Adipocyte (in vitro differentiated cells): ENCODE measurements at places on chromosomes 11 and 22.

DNA sequence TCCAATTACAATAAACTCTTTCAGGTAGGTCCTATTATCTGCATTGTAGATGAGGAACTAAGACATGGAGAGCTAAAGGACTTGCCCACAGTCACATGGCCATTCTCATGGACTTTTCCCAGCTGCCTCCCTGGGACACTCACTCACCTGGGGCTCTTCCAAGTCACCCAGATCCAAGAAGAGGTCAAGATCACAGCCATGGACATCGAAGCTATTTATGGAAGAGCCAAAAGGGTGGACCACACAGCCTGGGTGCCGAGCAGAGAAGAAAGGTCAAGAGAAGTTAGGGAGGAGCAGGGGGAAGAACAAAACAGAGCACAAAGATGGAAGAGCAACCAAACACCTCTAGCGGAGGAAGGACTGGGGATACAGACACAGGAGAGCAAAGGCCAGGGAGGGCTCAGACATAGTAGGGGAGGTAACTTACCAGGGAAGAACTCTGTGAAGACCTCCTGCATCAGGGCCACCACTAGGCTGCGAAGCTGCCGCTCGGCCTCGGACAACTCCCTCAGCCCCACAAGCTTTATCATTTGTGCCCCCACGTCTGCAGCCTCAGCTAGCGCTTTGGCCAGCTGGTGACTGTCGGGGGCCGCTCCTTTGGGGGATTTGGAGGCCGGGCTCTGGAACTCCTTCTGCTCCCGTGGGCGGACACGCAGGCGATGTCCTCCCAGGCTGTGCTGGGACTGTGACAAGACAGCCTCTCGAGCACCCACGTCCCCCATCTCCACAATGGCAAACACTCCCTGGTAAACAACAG lies 7.4 kb upstream of the EEF1G start:
- no peak for DNase-seq

DNA sequence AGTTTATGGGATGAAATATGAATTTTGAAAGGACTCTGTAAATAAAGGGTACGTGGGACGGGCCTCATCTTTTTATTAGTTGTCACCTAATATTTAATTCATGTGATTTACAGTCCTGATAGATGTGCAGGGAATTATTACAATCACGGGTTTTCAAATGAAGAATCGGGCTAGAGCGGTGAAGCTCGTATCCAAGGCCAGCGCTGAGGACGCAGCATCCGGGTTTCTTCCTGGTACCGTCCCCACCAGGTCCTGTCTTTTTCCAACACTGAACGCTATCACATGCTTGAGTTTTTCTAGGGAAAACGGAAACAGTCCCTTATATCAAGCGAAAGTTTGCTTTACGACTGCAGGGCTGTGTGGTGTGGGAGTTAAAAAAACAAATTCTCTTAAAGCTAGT lies 787 bp downstream of the SMDT1 start:
- peak; percentile 72 for DNase-seq

DNA sequence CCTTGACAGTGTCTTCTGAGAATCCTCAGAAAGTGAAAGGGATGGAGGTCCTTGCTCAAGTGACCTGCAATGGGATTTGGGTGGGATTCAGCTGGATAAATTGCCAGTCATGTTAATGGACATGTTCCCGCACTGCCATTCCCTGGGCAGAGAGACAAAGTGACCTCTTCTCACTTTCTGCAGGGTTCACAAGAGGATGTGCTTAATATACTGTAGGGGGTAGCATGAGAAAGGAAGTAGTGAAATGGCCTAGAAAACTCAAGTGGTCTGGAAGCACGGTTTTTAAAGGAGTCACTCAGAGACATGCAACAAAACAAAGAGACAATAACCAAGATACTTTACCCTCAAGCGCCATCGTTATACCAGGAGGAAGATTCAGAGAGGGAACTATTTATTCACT lies 70.2 kb downstream of the NELL1 start:
- DNase-seq, result no peak

DNA sequence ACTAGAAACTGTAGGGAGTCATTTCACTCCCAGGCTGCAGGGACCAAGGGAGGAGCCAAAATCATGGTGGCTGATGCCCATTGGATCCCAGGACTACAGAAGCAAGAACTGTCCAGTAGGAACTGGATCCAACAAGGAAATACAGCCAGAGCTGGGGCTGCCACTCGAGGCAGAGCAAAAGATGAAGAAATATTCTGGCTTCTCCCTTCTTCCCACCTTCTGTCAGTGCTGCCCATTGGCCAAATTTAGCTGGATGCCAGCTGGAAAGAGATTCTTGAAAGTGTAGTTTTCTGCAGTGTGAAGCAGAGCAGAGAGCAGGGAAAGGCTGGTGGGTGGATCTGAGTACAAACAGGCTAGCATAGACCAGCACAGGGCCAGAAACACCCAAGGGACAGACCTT lies 45.6 kb downstream of the COMMD9 start:
- peak; percentile 6 for DNase-seq

DNA sequence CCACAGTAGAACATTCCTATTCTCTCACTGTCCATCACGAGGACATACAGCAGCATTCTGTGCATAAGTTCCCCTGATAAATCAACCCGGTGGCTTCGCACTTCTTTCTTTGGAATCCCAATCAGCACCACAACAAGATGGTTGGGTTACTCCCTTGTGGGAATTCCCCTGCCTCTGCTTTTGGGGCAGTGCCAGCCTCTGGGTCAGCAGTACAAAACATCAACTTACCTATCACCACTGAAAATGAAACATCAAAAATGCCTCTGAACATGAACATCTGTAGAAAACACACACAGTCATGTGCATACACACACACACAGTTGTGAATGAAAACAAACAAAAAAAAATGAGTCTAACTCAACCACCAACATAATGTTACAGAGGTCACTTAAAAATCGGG lies 79.3 kb downstream of the KCNA4 start:
- no peak for DNase-seq

DNA sequence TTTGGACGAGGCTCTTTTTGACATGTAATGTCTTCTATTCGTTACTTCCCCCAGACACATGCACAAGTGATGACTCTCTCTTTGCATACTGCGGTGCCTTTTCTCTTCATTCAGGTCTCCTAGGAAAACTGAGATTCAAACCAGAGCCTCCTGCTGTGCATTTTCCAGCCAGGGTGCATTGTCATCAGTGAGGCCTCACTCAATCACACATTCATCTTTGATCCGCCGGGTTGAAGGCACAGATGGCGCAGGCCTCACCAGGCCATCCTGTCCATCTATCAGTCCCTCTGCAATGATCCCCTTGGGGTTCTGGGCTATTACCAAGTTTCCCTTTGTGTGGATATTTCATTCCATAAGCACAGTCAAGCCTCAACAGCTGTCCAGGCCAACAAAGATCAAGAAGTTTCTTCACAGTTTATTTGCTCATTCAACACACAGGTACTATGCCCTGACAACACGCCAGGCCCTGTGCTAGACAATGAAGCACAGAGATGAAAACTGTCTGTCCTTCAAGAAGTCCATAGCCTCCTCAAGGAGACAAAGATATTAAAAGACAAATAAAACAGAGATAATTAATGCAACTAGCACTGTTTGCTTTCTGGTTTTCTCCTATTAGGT lies 107.8 kb downstream of the LARGE1 start:
- DNase-seq, result no peak

DNA sequence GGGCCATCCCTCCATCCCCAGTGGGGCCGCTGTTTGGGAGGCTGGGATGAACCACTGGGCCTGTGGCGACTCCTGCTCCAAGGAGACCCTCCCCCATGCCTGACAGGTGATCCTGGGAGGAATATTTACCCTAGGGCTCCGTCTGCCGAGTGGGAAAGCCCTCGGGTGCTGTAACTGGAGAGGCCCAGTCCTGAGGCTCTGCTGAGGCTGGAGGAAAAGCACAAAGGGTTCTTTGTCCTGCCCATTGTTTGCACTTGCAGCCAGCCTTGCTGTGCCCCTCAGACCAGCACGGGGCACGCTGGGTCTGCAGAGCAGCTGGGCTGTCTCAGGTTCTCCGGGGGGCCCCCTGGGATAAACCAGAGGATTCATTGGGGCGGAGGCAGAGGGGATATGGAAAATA lies 321.1 kb downstream of the MN1 start:
- DNase-seq, result no peak

- DNase-seq, result peak; percentile 86
Measured at GRCh38 chr11:47225552-47226400, 11.0 kb downstream of the DDB2 start.

DNA sequence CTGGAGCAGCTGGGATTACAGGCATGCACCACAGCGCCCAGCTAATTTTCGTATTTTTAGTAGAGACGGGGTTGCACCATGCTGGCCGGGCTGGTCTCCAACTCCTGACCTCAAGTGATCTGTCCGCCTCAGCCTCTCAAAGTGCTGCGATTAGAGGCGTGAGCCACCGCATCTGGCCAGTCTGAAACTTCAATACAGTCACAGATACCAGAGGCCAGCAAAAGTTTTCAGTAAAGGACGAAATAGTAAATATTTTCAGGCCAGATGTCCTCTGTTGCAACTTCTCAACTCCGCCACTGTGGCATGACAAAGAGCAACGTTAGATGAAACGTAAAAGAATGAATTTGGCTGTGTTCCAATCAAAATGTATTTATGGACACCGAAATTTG lies 403.6 kb downstream of the MN1 start:
- DNase-seq, result no peak

GRCh38 chr11:7971846-7972245 lies 6.6 kb upstream of the NLRP10 start:
- DNase-seq, result no peak

GRCh38 chr11:75056814-75057213 lies 39.9 kb downstream of the OR2AT4 start:
- no peak for DNase-seq

DNA sequence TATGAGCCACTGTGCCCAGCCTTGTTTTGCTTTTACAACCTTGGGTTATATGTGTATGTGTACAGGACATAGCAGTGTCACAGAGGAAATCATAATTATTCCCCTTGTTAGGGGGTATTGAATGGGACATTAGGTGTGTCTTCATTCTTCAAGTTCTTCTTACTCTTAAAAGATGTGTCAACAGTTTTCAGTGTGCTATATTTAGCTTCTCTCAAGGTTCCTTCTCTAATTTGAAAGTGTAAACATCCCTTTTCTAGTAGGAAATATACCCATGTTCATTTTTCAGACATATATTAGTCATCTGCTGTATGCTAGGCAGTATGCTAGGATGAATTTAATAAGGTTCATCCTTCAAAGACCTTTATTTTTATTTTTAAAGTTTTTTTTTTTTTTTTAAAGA lies 17.1 kb downstream of the PCF11 start:
- no peak for DNase-seq

DNA sequence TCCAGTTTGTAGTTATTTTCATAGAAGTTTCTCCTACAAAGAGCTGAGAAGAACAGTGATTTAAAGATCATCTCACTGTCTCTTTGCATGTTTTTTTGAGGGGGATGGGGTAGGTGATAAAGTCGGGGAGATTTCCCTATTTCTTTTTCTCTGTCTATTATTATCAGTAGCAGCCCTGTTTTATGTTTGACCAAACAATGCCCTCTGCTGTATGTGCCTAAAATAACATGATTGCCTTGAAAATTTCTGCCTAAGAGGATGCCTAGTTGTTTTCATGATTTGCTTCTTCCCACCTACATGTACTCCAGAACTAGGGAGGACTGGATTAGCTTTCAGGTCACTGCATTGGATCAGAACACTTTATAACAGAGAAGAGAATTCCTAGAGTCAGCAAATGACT lies 1330.2 kb downstream of the LRRC4C start:
- no peak for DNase-seq

DNA sequence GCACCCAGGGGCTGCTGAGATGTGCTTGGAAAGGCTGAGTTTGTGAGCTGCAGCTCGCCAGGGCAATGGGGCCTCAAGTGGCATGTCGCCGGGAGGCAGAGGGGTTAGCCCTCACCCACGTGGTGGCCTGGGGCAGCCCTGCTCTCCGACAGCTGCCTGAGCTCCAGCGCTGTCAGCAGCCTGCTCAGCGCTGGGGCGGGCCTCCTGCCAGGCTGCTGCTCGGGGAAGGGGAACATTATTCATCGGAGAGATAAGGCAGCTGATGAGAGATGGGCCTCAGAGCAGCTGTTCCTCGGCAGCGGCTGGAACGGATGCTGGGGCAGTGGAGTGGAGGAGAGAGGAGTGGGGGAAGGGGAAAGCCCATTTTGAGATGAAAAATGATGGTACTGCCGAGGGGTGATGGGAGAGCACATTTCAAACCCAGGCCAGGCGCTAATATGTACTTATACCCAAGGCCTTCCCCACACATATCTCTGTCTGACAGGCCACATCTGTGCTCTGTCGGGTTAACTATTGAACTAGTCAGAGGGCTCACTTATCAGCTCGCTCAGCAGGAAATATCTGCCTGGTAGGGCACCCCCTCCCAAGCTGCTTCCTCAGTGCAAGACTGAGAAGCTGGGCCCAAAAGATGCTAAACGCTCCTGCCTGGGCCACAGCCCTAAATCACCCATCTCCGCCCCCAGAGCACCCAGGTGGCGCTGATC lies 79.5 kb downstream of the TIMP3 start:
- DNase-seq, result peak; percentile 74

DNA sequence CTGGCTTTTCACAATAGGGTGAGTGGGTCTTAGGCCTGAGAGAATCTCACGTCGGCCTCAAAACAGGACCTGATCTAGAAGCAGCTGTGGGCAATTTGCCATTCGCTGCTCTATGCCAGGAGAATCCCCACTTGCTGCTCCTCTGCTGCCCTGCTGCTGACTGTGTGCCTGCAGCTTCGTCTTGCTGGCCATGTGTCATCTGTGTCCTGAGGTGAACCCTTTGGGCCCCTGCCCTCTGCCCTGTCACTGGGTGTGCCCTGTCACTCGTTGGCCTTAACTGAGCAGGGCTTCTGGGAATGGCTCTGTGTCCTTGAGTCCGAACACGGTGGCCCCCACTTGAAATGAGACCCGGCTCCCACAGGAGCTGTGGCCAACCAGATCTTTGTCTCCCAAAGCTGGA lies 6.2 kb downstream of the NAA40 start:
- no peak for DNase-seq

DNA sequence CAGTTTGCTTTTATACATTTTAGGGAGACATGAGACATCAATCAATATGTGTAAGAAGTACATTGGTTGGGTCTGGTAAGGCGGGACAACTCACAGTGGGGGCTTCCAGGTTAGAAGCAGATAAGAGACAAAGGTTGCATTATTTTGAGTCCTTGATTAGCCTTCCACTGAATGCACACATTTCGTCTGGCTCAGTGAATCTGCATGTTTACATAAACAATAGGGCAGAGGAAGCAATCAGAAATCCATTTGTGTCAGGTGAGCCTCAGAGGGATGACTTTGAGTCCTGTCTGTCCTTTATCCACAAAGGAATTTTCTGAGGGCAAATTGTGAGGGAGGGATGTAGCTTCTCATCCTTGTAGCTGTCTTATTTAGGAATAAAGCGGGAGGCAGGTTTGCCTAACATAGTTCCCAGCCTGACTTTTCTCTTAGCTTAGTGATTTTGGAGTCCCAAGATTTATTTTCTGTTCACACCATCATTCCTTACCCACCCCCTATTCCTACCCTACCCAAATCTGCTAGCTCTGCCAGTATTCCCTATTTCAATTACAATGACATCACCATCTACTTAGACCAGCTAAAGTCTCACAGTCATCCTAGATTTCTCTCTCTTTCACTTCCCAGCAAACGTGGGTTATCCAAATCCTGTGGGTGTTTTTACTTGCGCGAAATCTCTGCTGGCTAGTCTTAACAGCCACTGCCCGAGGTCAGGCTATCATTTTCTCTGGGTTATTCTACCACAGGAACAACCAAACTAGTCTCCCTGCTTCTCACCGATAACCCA lies 2.9 kb downstream of the SC5D start:
- DNase-seq, result no peak

GRCh38 chr11:123822599-123822998 lies 16.4 kb upstream of the OR6M1 start:
- DNase-seq, result no peak
